ENCODE measurements at places on chromosomes 12 and 14. TPM values are rescaled to one million over a fixed set of nuclear protein-coding genes. Genes with fewer than 3 reads are reported as not detected.

DNA sequence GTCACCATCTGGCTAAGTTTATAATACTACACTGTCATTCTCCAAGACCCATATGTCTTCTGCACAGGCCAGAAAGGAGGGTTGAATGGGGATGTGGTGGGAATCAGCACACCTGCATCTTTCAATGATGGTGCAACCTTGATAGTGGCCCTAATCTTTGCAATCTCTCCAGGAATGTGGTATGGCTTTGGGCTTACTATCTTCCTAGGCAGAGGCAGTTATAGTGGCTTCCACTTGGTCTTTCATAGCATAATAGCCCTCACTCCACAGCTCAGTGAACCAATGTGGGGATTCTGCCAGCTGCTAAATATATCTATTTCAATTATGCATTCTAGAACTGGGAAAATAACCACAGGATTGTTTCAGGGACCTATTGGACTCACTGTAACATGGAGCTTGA, 61.8 kb upstream of the ATP2B1 start:
- no peaks in the 10 kb centered on the region for H3K27me3 ChIP-seq
- H3K4me1 ChIP-seq: peaks cover 30% of the 10 kb centered on the region
- H3K27ac ChIP-seq: no peak overlapping the region
- no peak overlapping the region for H3K4me3 ChIP-seq
- DNase-seq: no peak
- H3K36me3 ChIP-seq: no peaks in the 10 kb centered on the region

The SERPINA10 gene
- not detected for total RNA-seq

GRCh38 chr12:89791286-89791685, 82.6 kb upstream of the ATP2B1 start:
- no peaks in the 10 kb centered on the region for H3K27me3 ChIP-seq
- H3K36me3 ChIP-seq: no peaks in the 10 kb centered on the region
- H3K4me3 ChIP-seq: no peak overlapping the region
- H3K4me1 ChIP-seq: no peaks in the 10 kb centered on the region
- H3K27ac ChIP-seq: no peak overlapping the region

- no peak overlapping the region for H3K4me3 ChIP-seq
- DNase-seq: no peak
- no peaks in the 10 kb centered on the region for H3K36me3 ChIP-seq
- peaks cover 78% of the 10 kb centered on the region for H3K27me3 ChIP-seq
- peaks cover 12% of the 10 kb centered on the region for H3K4me1 ChIP-seq
- no peak overlapping the region for H3K27ac ChIP-seq
Observed at GRCh38 chr12:1527789-1528188, 66.6 kb downstream of the FBXL14 start.

DNA sequence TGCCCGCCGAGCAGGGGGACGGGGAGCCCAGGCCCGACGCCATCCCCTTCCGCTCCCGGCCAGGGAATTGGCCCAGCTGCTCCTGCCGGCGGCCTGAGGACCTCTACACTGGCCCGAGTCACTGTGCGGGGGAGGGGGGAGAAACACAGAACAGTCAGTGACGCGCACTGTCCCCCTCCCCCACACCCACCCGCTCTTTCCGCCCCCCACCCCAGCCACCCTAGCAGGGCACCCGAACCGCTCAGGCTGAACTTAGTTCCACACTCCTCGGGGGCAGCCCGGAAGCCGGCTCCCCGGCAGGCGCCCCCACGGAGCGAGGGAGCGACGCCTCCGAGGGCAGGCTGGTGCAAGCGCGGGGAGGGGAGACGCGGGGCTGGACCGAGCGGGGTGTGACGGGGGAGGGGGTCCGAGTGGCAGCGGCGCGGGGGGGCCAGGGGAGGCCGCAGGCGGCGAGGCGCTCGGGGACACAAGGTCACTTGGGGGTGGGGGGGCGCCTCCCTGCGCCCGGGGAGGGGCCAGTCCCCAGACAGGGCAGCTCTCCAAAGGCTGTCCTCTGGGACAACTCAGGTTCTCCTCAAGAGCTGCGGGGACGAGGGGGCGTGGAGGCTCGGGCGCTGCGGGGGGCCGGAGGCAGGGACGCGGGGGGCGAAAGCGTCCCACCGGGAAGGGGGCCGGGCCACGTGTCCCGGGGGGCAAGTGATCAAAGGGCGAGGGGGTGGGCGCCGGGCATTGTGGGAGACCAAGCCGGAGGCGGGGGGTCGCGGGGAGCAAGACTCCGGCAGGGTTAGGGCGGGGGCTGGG, 648 bp downstream of the CHD4 start:
- H3K4me3 ChIP-seq: no peak overlapping the region
- H3K27ac ChIP-seq: peak overlapping the region; percentile 88
- H3K36me3 ChIP-seq: peaks cover 39% of the 10 kb centered on the region
- peak; percentile 61 for DNase-seq
- H3K27me3 ChIP-seq: no peaks in the 10 kb centered on the region
- H3K4me1 ChIP-seq: peaks cover 45% of the 10 kb centered on the region

The ZFYVE26 gene
- 18.2 TPM for total RNA-seq

GRCh38 chr12:54625598-54625997, 9.1 kb downstream of the LACRT start:
- no peak for DNase-seq
- H3K27me3 ChIP-seq: peaks cover 72% of the 10 kb centered on the region
- no peak overlapping the region for H3K27ac ChIP-seq
- H3K4me3 ChIP-seq: no peak overlapping the region
